AG08396 (cell line): ENCODE measurements at places on chromosomes 3 and 15.

DNA sequence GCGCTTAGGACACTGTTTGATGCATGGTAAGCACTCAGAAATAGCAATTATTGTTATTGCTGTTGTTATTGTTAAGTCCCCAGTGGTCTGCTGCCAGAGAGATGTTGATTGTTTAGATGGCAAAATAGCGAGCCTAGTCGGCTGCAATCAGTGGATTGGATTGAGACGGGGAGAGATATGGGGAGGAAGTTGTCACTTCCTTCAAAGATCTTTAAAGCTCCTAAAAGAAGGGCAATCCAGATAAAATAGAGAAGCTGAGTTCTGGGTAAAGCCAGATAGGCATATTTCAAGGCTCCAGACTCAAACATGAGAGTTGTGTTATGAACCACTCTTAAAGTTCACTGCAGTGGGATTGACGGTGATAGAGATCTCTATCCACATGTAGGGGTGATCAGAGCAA lies 64.5 kb downstream of the RYR3 start:
- no peak for DNase-seq

DNA sequence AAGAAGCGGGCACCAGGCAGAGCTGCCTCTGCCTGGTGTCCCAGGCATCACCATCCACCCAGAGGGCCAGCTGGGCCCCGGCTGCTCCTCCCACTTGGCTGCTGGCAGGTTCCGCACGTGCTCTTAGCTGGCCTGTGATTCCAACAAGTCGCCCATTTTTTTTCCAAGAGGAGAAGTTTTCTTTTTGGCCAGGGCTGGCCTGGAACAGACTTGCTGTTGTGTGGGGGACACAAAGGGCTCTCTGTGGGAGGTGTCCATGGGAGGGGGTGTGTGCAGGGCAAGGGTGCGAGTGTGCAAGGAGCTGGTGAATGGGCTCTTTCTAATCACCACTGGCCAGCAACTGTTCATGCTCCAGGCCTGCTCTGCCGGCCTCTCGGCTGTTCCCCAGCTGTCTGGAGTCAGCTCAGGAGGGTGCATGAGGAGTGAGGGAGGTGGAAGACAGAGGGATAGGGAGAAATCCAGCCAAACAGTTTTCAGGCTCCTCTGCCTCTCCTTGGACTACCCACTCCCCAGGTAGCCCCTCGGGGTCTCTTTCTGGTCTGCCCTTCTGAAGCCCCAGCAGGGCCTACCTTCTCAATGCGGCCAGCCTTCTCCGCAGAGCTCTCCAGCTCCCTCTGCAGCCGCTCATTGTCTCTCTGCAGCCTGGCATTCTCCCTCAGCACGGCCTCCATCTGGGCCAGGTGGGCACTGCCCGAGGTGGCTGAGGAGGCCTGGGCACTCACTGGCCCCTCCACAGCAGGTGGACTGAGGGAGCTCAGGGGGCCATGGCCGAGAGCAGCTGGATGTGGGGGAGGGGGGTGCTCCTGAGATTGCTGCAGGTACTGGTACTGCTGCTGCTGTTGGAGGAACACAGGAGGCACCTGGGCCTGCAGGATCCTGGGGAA lies 7.1 kb downstream of the AMOTL2 start:
- no peak for DNase-seq

- no peak for DNase-seq
Measured at GRCh38 chr3:129984125-129984524, 9.6 kb downstream of the TRH start.

- DNase-seq: peak; percentile 8
Measured at GRCh38 chr15:58924327-58924726, 9.2 kb downstream of the SLTM start.

GRCh38 chr3:136819731-136820679 lies 1.1 kb downstream of the SLC35G2 start:
- DNase-seq: peak; percentile 54

DNA sequence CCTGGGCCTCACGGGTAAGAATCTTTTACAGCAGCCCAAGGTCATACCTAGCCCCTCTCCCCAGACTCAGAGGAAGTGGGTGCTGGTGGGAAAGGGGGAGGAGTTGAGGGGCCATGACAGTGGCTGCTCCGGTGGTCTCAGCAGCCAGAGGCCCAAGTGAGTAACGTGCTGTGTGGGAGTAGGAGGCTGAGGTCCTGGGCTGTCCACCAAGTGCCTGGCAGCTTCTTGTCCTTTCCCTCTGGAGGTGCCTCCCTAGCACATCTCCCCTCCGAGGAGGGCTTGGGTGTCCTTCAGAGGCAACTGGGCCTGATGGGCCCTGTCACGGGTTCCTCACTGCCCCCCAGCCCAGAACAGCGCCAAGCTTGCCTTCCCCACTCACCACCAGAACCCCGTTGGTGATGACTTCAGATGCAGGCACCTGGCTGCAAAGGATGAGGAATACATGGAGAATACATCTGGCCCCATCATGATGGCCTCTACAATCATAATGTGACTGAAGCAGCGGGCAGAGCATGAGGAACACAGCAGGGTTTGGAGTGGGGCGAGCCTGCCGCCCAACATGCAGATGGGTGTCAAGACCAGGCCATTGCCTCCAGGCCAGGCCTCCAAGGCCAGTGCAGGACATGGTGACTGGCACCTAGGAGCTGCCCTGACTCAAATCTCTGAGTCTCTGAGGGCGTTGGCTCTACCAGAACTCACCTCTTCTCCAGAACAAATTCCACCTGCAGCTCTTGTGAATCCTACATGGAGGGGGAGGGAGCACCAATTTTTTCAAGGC lies 3.3 kb downstream of the PLA2G4F start:
- DNase-seq: no peak

- DNase-seq: no peak
Measured at GRCh38 chr3:158718490-158719170, 13.6 kb downstream of the RARRES1 start.

- DNase-seq: peak; percentile 23
Measured at GRCh38 chr3:53668872-53669271, 174.5 kb downstream of the CACNA1D start.

DNA sequence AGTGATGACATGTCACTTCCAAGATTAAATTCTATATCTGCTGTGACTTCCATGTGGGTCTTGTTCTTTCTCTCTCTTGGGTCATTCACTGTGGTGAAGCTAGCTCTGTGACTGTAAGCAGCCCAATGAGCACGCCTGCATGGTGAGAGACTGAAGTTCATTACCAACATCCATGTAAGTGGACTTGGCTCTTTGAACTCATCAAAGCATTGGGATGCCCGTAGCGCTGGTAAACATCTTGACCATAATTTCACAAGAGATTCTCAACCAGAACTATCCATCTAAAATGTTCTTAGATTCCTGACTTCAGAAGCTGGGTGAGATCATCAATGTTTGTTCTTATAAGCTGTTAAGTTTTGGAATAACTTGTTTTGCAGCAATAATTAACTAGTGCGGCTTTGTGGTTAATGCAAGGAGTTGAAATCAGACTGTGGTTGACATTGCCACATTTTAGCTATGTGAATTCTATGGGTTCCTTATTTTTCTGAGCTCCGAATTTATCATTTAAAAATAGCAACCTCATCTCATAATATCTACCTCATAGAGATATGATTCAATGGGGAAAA lies 31.6 kb upstream of the LRRC3B start:
- DNase-seq: no peak

- DNase-seq: no peak
Measured at GRCh38 chr15:77909182-77909940, 168.2 kb downstream of the TBC1D2B start.

- DNase-seq: peak; percentile 13
Measured at GRCh38 chr3:45688194-45688881, 858 bp upstream of the SACM1L start.

GRCh38 chr3:105140899-105141367 lies 225.8 kb upstream of the ALCAM start:
- no peak for DNase-seq

DNA sequence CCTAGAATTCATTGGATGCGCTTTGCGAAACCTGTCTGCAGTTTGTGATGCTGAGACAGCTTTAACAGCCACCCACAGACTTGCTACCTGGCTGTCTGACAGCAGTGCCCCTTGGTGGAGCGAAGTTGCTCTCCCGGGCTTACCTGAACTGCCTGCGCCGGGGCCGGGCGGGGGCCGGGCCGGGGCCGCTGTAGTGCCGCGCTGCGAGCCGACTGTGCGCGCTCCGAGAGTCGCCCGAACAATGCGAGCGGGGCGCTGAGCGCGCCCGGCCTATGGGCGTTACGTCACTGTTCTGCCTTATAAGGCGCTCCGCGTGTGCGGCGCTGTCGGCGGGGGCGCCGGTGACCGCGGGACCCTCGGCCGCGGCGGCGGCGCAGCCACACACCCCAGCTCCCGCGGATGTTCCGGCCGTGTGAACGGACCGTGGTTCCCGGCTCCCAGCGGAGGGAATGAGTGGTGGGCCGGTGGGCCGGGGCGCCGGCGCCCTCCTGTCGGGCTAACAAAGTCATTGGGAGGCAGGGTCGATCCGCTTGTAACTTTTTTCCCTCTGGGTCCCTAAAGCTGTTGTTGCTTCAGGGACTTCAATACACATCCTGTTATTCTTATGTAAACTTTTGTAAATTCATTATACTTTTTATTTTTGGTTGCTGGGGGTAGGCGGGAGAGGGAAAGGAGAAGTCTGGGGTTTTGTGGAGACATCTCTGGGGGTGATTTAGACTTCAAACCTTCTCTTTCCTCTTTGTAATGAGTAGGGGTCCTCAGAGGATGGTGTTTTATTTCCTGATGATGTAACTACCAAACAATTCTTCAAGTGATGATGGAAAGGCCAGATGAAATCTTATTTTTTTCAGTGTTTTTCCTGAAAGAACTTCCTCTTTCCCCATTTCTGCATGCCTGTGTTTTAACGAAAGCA lies 58.5 kb downstream of the CMSS1 start:
- peak; percentile 85 for DNase-seq

- DNase-seq: peak; percentile 43
Measured at GRCh38 chr15:80825361-80826030, 46.3 kb downstream of the CEMIP start.

DNA sequence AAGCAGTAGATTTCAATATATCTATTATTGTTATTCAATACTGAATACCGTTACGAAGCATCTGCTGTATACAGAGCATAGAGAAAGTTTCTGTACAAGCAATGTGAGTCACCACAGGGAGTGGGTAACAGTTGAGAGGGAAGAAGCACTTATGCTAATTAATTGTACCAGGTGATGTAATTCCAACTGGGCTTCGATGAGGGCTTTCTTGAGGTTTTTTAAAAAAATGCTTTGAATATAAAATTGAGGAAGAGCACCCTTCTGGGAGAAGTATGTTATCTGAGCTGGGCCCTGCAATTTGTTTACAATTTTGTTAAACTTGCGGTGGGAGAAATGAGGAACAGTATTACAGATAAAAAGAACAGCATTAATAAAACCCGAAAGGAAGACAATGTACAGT lies 197.9 kb downstream of the TPRG1 start:
- DNase-seq: no peak

DNA sequence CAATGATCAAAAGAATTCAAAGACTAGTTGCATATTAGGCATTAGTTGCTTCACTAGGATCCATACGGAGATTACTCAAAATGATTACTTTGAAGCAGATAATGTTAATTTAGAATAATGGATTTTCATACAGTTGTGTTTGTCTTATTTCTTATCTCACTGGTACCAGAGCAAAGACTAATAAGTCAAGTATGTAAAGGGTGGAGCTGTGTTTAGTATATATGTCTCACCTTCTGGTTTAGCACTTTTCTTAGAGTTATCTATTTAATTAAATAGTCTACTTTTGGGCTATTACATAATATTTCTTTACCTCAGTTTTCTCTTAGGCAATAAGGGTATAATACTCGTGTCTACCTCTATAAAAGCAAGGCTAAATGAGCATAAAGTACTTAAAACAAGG lies 18.8 kb downstream of the TMEM207 start:
- no peak for DNase-seq

DNA sequence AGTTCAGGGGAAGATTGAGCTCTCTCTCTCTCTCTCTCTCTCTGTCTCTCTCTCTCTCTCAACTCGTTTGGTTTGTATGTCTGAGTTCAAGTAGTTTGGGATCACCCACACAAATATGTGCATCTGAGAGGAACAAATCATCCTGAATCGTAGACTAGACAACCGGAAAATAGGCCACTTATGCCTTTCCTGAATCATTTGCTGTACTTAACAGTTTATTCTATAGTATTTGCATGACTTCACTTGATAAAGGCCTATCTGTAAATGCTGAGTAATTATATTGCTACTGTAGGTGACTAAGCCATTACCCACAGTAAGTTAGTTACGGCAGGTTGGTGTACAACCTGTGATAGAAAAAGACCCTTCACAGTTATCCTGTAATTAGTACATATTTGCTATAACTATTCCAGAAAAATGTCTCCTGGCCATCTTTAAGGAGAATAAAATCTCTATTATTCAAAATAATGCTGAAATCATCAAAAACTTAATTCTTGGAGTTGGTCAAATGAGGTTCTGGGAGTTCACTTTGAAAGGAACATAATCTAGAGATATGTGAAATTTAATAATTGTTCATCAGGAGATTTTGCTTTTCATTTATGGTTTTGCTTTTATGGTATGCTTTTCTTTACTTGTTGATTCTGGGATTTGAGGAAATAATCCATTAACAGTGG lies 31.1 kb downstream of the OXSM start:
- no peak for DNase-seq

- no peak for DNase-seq
Measured at GRCh38 chr3:155753038-155753639, 8.3 kb upstream of the PLCH1 start.

GRCh38 chr15:80179025-80179759 lies 26.4 kb downstream of the FAH start:
- peak; percentile 81 for DNase-seq

DNA sequence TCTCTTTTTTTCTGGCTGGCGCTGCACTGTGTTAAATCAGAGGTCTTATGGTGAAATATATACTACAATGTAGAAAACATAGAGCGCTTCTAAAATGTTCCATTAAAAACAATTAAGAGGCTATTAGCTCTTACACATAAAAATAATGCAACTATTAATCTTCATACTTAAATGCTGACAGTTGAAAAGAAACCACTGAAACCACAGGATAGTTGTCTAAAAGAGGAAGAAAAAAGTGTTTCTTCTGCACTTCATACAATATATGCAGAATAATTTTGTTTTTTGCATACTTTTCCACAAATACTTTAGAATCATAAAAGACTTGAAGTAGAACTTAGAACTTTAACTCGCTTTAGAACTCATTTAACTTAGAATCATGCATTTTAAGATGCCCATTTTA lies 170.5 kb downstream of the PYDC2 start:
- no peak for DNase-seq

DNA sequence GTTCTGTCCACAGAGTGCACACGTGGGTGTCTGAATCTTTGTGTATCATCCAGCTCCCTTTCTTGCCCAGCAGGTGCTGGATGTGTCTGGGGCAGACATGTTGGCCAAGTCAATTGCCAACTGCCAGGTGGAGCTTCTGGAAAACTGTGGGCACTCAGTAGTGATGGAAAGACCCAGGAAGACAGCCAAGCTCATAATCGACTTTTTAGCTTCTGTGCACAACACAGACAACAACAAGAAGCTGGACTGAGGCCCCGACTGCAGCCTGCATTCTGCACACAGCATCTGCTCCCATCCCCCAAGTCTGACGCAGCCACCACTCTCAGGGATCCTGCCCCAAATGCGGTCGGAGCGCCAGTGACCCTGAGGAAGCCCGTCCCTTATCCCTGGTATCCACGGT lies 12.5 kb upstream of the RPP14 start:
- no peak for DNase-seq

- DNase-seq: peak; percentile 54
Measured at GRCh38 chr15:72599855-72600464, 54.5 kb upstream of the GOLGA6B start.

- no peak for DNase-seq
Measured at GRCh38 chr3:66809595-66809958, 188.5 kb upstream of the KBTBD8 start.

GRCh38 chr3:149654188-149654601 lies 3.6 kb downstream of the WWTR1 start:
- DNase-seq: peak; percentile 39

GRCh38 chr3:113151461-113152031 lies 59.8 kb upstream of the BOC start:
- DNase-seq: no peak

- peak; percentile 93 for DNase-seq
Measured at GRCh38 chr3:42772670-42773408, at the start of gene CCDC13. Gene CCDC13 (minus strand): TSS chr3:42773253. CDS start chr3:42758345, 14,908 bp downstream.
